ENCODE measurements at places on chromosomes 7 and 10.

- DNase-seq: no peak
Measured at GRCh38 chr10:84706875-84707274, 378.5 kb downstream of the CCSER2 start.

- DNase-seq: peak; percentile 35
Measured at GRCh38 chr7:93298671-93299070, 66.5 kb downstream of the VPS50 start.

DNA sequence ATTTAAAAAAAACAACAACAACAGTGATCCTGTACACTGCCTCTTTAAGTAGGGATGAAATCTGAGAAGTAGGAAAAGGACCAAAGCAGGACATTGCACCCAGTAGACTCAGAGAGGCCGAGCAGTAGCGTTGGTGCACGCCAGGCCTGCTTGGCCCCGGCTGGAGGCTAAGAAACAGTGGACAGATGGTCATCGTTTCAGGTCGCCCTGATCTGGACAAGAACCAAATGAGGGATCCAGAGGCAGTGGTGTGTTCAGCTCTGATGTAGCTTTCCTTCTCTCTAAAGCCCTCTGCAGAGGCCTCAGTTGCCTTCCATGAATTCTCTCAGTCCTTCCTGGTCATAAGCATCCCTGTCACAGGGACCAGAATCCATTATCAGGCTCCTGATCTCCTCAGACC lies 142.2 kb upstream of the CDCA7L start:
- DNase-seq: no peak

- DNase-seq: no peak
Measured at GRCh38 chr7:54858008-54858692, 99.1 kb upstream of the SEC61G start.

- DNase-seq: no peak
Measured at GRCh38 chr7:21054427-21055112, 267.9 kb upstream of the SP8 start.

DNA sequence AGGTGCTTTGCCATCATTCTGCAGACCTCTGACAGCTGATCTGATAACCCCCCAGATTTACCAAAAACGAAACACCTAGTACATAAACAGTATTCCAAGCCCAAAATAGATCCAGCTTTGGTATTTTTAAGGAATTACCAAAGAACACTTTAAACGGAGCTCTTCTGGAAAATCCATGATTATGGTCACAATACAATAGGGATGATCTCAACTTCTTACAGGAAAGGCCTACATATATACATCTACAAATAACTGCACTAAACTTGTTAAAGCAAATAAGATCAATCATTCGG lies 69.7 kb downstream of the HTR7 start:
- no peak for DNase-seq

DNA sequence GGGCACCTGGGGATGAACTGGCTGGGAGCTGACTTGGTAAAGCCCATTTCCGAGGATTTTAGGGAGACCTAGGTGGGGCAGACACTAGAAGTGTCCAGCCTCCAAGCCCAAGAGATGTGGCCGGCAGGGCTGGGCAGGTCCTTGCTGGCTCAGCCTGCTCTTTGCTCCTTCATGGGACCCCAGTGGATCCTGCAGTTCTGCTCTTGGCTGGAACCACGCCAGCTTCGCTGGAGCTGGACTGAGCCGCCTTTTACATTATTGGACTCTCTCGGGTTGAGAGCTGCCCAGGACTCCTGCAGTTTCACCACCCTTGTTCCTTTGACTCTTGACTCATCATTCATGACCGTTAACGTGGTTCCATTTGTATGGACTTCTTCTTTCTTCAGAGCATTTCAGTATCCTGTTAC lies 5.7 kb downstream of the PPIF start:
- no peak for DNase-seq

DNA sequence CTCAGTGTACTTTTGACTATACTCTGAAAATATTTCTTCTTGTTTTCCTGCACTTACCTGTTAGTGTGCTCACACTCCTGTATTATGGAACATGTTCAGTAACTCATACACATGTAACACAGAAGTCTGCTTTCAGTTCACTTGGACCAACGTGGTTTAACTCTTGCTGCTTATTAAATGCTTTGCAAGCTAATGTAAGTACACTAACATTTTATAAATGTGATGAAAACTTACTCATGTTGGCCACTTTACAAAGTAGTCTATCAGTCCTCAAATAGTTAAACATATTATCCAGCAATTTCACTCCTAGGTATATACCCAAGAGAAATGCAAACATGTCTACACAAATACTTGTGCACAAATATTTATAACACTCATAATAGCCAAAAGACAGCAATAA lies 98.4 kb downstream of the UBE2H start:
- DNase-seq: no peak

DNA sequence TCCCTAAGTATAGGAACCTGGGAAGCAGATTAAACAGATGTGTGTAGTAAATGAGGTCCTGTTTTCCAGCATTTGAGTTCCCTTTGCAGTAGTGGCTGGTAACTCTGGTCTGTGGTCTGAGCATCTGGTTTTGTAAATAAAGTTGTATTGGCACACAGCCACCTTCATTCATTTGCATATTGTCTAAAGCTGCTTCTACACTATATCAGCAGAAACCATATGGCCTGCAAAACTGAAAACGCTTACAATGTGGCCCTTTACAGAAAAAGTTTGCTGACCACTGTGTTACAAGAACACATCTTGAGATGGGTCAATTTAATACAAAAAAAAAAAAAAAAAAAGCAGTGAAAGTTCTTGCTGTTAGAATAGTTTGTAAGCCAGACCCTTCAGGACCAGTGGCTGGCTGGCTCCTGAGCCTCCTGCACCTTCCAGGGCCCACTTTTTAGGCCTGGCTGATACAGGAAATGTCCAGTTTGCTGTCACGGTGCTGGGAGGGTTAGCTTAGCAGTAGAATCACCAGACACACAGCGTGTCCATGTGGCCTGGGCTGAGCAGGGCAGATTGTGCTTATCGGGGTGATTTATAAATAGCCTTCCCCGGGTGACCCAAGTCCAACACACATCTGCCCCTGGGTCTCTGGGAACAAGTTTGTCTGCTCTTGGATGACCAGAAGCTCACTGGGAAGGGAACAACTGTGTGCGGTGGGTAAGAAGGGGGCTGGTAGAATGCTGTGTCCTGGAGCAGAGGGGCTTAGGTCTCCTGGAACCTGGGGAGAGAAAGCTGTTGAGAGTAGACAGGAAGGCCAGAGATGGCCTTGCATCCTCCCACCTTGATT lies 1.4 kb downstream of the C10orf71 start:
- no peak for DNase-seq

- no peak for DNase-seq
Measured at GRCh38 chr7:1120791-1121190, 32.9 kb downstream of the GPER1 start.

- no peak for DNase-seq
Measured at GRCh38 chr7:80918399-80918798, 452 bp downstream of the SEMA3C start.

DNA sequence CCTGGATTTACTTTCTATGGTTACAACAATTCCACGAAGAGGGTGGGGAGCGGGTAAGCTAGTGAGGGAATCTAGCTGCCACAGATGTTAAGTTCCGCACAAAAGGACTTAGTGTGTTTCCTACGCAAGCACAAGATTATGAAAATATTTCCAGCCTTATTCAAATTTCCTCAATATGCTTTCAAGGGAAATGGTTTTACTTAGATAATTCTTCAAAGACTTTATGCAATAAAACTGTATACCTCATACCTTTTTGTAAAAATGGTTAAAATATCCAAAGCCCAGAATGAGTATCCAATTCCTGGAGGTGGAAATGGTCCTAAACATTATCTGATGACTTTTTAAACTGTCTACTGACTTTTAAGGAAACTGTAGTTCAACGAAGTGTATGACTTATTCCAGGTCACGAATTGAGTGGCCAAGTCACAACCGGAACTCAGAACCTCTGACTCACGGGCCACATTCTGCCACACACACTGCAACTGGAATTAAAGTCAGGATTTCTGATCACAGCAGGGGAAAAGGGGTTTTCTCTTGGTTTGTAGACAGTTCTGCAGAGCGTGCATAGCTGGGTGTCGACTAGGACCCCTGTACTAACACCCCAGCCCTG lies 20.2 kb upstream of the INSIG1 start:
- DNase-seq: no peak

- DNase-seq: peak; percentile 5
Measured at GRCh38 chr10:95181726-95182125, 12.3 kb upstream of the ACSM6 start.

DNA sequence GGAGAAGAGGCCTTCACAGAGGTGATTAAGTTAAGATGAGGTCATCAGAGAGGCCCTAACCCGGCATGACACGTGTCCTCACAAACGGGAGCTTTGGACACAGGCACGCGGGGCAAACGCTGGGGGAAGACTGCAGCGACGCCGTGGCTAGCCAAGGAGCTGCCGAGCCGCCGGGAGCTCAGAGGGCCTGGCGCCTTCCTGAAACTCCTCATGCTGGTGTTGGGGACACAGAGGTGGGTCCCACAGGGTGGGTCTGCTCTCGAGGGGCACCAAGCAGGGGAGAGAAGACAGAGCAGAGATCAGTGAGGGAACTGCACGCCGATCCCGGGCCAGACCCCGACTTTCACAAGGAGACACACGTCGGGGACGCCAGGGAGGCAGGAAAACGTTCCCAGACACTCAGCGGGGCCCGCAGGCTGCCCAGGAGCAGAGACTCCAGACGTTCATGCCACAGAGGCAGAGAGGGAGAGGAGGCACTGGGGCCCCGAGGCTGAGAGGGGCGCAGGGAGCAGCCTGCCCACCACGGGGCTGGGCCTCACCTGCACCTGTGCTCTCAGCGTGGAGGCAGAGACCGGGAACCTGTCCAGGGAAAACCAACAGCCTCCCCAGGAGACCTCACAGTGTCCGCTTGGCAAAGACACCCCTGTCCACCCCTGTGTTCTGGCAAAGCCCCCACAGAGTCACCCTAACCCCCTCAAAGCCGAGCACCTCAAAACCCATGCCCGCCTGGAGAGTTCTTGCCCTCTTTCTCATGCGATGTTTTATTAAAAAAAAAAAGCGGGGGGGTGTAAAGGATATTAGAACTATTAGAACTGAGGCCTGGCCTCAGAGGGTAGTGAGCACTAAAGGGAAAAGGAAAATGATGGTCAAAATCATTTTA lies 103.8 kb downstream of the PDGFA start:
- no peak for DNase-seq

- no peak for DNase-seq
Measured at GRCh38 chr10:48594803-48595538, 9.9 kb downstream of the ARHGAP22 start.
